Stimulated activated effector memory CD8-positive, alpha-beta T cell treated with anti-CD3 and anti-CD28 coated beads, Interleukin-12 subunit alpha, Interleukin-12 subunit beta, amount 100 ng/mL, for 72 hours (primary cell): ENCODE measurements at places on chromosomes 3 and 15.

- DNase-seq: no peak
Observed at GRCh38 chr15:57485869-57486268, 105.8 kb upstream of the MYZAP start.

DNA sequence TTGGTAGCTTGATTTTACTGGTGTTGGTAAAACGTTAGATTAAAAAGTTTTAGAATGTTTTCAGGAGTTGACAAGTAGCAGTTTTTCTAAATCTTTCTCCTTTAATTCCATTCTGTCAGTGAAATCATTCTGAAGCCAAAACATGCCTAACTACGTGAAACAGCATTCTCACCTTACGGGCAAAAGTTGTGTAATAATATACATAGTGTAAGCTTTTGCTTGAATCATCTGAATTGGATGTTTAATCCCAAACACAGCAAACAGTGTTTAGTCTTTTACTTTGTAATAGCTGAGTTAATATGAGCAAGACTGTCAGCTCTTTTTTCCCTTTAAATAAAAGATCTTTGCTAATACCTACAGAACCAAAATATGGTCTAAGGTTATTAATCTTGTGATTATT is 100.6 kb downstream of the CYP19A1 start:
- no peak for DNase-seq

DNA sequence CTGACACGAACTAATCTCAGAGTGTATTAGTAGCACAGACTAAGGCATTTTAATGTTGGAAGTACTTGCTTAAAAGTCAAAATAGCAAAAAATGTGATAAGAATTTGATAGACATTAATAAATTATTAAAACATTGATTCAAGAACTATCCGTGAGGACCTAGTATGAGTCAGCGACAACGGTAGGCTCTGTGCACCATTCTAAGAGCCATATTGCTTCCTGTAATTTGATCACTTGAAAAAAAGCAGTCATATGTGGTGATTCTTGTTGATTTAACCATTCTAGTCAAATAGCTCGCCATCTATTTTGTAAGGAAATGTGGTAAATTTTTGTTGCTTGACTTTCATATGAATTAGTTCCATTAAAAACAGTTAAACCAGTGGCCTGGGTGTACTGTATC is 534.9 kb upstream of the ARRDC4 start:
- no peak for DNase-seq

DNA sequence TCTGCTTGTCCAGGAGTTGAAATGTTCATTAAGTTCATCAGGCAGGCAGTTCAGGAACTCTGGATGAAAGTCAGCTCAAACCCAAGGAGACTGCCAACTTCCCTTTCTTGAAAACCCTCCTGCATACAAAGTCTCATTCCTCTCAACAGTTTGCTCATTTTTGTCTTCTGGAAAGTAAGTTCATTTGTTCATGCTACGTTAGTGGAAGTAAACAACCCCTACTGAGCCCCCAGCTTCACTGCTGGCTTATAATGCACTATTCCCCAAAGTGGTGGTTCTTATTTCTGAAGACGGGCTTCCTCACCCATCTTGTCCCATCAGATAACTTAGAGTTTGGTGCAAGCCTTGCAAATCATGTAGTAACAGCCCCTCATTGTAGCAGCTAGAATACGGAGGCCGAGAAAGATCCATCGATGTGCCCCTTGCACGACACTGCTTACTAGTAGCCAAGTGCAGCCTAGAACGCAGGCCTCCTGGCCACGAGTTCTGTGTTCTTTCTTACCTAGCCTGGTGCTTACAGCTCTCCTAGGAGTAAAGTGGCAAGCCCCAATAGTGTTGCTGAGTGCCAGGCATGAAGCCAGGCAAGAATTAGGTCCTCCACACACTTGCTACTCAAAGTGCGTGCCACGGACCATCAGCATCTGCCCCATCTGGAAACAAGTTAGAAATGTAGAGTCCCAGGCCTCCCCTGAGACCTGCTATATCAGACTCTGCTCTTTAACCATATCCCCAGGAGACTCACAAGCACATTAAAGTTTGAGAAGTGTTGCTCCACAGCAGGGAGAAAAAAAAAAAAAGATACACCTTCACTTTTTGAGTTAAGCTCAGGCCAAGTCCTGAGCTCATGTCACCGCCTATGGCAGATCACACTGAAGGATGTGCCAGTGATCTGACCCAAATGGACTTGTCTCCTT is 82.5 kb downstream of the RFTN1 start:
- DNase-seq: no peak

- DNase-seq: no peak
Observed at GRCh38 chr3:106578911-106579310, 710.1 kb upstream of the CBLB start.

DNA sequence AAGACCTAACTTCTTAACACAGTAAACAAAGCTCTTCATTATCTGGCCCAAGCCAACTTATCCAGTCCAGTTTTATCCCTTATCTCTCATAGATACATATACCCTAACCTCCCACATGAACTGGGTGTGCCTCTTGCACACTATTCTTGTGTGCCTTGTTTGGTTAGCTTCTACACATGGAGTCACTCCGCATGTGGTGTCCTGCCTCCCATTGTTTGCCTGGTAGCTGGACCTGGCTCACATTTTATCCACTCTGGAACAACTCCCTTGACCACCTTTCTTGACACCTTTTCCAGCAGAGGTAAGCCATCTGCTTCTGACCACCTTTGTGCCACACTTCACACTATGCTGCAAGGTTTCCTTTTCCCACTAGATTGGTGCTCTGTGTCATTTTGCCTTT is 15.2 kb downstream of the TIPARP start:
- DNase-seq: no peak
